ENCODE measurements at places on chromosomes 1 and 21. TPM values are rescaled to one million over a fixed set of nuclear protein-coding genes. Genes with fewer than 3 reads are reported as not detected.
A peak's percentile ranks its signal among the peaks of the same experiment; 100 is the strongest.

DNA sequence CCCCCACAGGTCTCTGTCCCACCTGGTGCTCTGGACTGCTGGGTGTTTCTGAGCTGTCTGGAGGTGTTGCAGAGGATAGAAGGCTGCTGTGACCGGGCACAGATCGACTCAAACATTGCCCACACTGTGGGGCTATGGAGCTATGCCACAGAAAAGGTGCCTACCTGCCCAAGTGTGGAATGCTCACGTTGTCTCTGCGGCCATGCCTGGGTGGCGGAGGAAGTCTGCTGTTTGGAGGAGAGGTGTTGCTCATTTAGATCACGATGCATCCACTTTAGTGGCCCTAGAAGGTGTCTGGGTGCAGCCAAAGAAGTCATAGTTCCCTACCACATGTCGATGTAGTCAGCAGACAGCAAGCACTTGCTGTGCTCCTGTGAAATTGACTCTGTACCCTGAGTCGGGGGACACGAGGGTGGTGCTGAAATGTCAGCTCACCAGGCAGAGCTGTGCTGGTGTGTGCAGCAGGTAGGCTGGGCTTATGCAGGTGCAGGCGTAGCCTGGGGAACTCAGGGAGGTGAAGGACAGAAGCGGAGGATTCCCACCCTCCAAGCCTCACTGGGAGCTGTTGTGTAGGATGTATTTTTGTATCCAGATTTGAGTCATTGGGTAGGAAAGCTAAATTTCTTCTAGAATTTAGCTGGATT is 32.8 kb upstream of the PWP2 start:
- DNase-seq: no peak

Gene MTHFR
- polyA plus RNA-seq: 17.0 TPM

DNA sequence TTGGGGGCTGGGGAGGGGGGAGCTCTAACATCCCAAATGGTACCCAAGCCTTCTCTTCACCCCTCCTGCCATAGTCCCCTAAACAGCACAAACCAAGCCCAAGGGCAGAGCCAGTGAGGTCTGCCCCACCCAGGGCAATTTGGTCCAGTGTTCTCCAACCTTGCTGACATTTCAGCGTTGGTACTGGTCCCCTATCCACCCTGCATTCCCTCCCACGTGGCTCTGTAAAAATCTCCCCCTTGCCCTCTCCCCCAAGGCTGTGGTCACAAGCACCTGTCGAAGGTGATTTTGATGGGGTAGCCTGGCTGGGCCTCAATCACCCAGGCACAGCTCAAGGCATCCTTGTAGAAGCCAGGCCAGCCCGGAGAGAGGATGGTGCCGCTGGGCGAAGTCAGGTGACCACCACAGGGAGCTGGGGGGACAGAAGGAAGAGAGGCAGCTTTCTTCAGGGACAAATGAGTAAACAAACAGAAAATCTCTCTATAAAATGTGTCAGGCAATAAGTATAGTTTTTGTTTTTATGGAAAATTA is 137.5 kb upstream of the HMGB4 start:
- DNase-seq: no peak

GRCh38 chr21:25925936-25926335 is 191.2 kb downstream of the GABPA start:
- no peak for DNase-seq

Gene SPRR3
- polyA plus RNA-seq: 0.21 TPM

Gene FMO5
- 10.3 TPM for polyA plus RNA-seq

- no peak for DNase-seq
Measured at GRCh38 chr1:76038287-76039004, 36.1 kb upstream of the ST6GALNAC3 start.

GRCh38 chr1:53288002-53288789 is 39.7 kb downstream of the LRP8 start:
- DNase-seq: no peak

DNA sequence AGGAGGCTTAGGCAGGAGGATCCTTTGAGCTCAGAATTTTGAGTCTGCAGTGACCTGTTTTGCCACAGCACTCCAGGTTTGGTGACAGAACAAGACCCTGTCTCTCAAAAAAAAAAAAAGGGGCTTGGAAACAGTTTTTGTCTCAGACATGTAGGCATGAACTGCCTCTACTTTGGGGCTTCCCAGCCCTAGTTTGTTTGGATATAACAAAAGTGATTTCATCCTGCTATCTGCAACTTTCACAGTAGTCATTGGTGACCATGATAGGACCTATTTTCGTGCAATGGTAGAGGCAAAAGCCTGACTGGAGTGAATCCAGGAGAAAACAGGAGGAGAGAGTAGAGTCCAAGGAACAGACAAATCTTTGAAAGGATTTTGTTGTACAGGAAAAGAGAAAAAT is 20.3 kb upstream of the EVI5 start:
- DNase-seq: no peak

- no peak for DNase-seq
Measured at GRCh38 chr1:109979489-109980091, 5.0 kb upstream of the AHCYL1 start.

GRCh38 chr21:38272215-38272614 is 15.4 kb downstream of the KCNJ15 start:
- no peak for DNase-seq

DNA sequence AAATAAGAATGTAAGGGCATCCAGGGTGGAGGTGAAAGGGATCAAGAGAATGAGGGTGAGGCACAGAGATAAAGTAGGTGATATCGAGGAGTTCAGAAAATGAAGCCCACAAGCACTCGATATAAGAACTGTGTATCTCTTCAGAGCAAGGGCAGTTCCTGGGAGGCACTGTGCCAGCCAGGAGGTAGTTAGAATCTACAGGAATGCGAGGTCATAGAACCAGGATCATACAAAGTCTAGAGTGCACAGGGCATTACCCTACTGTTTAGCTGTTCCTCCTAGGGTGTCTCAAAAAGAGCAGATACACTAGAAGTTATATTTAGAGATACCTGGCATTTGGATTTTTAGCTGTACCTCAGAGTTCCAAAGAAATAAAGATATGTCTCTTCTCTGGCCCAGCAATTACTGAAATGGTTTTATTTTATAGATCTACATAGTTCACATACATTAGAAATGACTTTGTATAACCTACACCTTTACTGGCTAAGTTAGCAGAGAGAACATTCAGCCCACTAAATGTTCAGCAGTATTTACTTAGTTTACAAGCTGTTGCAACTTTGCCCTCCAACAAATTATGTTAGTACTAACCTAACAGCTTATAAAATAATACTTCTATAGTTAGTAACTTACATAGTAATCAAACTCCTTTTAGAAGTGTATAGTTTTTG is 1.6 kb downstream of the OVAAL start:
- DNase-seq: no peak

Gene IFI44L
- 2.8 TPM for polyA plus RNA-seq

- peak; percentile 82 for DNase-seq
Measured at GRCh38 chr1:54335755-54336108, 70.5 kb downstream of the SSBP3 start.

GRCh38 chr1:159900086-159900680 is at the start of gene CFAP45:
Gene CFAP45, minus strand, starts transcription at chr1:159900165. Its CDS starts 67 bp downstream, at chr1:159900098.
- DNase-seq: peak; percentile 82

DNA sequence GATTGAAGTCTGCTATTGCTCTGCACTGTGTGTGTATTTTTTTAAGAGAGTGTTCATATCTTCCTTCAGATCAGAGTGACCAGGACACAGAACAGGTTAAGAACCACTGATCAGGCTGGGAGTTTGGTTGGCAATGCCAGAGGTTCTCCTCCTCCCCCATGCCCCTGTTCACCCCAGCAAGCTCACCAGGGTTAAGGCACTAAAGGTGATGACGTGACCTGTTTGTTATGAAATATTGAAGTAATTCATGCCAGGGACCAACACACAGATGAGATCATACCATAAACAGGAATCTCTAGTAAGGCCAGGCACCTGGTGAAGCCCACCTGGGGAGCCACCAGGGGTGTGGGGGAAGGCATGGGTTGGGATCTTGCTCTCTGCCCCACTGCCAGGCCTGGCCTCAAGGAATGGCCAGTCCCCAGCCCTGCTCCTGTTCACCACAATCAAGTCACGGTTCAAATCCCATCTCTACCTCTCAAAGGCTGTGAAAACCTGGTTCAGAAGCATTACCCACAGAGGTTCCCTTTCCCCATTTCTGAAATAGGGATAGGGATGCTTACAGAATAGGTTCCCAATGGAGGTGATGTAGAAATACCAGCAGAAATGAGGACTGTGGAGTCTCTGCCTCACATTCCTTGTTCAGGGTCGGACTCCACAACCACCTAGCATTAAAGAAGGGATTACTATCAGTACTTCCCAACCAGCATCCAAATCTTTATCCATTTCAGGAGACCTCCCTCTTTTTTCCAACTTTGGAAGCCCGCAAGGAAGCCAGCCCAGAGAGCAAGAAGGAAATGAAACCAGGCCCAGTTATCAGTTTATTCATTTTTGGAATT is 2.4 kb downstream of the ID3 start:
- DNase-seq: no peak

DNA sequence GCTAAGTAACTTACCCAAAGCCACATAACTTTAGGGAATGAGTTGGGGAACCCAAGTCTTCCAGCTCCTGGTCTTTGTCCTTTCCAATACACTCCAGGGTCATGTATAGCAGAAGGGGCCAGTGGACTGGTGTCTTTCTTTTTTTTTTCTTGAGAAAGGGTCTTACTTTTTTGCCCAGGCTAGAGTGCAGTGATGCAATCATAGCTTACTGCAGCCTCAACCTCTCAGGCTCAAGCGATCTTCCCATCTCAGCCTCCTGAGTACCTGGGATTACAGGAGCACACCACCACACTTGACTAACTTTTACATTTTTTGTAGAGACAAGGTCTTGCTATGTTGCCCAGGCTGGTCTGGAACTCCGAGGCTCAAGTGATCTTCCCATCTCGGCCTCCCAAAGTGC is 12.2 kb downstream of the NAV1 start:
- DNase-seq: no peak

DNA sequence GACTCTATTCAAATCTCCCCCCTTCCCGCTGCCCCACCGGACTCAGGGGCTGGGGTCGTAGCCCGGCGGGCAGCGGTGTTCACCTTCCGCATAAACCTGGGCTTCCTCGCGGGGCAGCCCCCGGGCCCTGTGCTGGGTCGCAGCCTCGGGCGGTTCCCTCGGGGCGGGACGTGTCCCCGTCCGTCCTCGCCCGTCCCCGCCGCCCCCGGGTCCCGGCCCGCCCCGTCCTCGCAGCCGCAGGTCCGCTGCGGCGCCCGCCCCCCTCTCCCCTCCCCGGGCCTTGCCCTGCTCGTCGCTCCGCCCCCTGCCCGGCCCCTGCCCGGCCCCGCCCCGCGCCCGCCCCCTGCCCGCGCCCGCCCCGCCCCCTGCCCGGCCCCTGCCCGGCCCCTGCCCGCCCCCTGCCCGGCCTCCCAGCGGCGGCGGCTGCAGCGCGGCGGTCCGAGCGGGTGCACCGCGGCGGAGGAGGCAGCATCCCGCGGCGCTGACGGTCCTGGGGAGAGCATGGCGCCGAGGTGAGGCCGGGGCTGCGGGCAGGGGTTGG is at the start of gene COL18A1:
TSS of gene COL18A1 (plus strand) at position 436 of the 541 bp plus-strand sequence. CDS start at position 502, 66 bp downstream.
- DNase-seq: no peak

DNA sequence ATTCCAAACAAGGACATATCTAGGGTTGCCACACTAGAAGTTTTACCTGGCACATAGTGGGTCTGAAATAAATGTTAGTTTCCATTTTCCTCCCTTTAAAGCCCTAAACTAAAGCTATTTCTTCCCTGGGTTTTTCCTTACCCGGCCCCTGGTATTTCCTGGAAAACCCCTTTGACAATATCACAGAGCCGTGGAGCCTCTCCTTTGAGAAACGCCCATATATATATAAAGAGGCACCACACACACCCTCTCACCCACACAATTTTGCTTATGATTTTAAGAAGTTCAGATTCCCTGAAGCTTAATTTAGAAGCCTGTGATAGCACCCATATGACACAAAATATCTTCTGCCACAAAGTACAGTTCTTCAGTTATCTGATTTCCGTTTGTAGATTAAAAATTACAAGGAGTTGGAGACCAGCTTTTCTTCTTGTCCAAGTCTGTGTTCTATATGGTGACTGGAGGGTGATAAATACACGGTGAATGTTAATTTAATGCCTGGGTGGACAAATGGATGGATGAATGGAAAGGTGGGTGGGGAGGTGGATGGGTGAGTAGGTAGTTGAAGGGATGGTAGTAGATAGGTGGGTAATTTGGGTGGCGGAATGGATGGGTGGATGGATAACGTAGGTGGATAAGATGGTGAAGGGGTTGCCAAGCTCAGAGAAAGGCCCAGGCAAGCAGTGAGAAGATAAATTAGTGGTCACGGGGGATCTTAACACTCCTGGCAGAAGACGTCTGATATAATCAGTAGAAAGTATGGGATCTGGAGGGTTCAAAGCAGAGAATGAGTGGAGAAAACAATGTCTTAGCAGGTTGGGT is 154.4 kb upstream of the FGGY start:
- no peak for DNase-seq

GRCh38 chr21:15066123-15066575 is 1.3 kb upstream of the NRIP1 start:
- peak; percentile 33 for DNase-seq

- no peak for DNase-seq
Measured at GRCh38 chr21:27221077-27221476, 254.2 kb upstream of the ADAMTS5 start.

GRCh38 chr1:12186679-12186985 is 19.8 kb downstream of the TNFRSF1B start:
- DNase-seq: no peak

DNA sequence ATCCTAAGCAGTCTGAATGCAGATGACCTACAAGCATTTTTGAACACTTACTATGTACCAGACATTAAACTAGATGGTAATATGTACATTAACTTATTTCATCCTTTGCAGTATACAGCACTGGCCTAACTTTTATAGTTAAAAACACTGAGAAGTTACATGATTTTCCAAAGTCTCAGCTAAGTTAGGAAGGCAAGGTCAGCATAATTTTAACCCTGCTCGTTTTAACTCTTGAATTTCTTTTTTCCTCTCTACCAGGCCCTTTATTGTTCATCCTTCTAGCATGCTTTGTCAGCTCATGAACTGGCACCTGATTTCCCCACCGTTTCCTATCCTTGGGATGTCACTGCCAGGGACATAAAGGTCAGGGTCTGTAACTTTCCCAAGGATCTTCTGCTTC is 76.9 kb upstream of the ZC3H11B start:
- no peak for DNase-seq

- no peak for DNase-seq
Measured at GRCh38 chr1:10415211-10415930, 14.9 kb upstream of the CENPS start.

DNA sequence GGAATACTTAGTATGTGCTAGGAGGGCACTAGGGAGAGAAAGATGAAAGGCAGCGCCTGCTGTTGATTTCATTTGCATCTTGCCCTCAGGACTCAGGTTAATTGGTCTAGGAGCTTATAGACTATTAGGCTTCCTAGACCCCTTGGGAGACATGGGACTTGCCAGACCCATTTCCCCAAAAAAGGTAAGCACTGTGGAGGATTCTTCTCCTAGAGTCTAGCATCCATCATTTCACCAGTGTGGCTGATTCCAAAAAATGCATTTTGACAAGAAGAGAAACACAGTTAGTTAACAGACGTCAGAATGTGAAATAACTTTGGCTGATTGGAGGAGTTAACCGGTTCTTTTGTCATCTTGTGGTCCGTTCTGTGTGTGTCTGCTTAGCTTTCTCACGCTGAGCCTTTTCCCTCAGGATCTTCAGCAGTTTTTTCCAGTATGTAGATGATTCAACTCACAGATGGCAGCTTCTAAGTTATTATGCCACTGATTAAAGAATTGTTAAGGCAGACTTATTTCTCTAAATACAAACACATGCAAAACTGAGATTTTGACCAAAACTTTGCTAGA is 108.8 kb downstream of the KIF26B start:
- DNase-seq: no peak

All from right lung (tissue), 10 donors.